ENCODE measurements at places on chromosomes 4 and X. TPM values are rescaled to one million over a fixed set of nuclear protein-coding genes. Genes with fewer than 3 reads are reported as not detected.

GRCh38 chr4:54473077-54473545, 184.6 kb upstream of the KIT start:
- DNase-seq: no peak

Gene KLHL13
- 1.7 TPM for total RNA-seq

DNA sequence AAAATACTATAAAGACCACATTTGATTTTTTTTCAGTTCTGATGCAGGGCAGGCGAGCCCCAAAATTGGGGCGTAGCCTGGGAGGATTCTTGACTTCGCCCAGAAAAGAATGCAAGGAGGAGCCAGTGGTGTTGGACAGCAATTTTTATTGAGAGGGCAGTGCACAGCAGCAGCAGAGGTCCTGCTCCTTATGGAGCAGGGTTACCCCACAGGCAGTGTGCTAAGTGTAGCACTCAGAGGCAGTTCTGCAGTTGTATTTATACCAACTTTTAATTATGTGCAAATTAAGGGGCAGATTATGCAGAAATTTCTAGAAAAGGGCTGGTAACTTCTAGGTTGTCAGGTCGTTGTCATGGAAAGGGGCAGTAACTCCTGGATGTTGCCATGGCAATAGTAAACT, 69.9 kb downstream of the GASK1B start:
- no peak for DNase-seq

DNA sequence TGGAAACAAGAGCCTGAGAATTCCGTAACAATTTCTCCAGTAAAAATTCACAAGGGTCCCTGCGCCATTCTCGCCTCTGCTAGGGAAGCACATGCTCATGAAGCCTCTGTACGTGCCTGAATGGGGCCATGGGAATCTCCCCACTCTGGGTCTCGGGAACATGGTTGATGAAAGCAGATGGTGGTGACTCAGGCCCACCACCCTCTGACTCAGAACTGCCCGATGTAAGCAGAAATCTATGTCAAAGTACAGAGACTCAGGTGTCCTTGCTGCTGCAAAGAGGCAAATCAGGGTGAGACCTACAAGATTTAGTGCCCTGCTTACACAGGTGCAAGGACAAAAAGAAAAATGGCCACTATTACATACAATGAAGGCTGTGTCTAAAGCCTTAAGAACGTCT, 65.0 kb downstream of the SCD5 start:
- no peak for DNase-seq

Gene KCNE5
- 9.4 TPM for total RNA-seq

Gene APLN
- 3.5 TPM for total RNA-seq

Data from endothelial cell (in vitro differentiated cells).